ENCODE measurements at places on chromosomes 13 and 19.

- DNase-seq, result no peak
Observed at GRCh38 chr13:68908879-68909278, 1198.7 kb upstream of the ATXN8OS start.

DNA sequence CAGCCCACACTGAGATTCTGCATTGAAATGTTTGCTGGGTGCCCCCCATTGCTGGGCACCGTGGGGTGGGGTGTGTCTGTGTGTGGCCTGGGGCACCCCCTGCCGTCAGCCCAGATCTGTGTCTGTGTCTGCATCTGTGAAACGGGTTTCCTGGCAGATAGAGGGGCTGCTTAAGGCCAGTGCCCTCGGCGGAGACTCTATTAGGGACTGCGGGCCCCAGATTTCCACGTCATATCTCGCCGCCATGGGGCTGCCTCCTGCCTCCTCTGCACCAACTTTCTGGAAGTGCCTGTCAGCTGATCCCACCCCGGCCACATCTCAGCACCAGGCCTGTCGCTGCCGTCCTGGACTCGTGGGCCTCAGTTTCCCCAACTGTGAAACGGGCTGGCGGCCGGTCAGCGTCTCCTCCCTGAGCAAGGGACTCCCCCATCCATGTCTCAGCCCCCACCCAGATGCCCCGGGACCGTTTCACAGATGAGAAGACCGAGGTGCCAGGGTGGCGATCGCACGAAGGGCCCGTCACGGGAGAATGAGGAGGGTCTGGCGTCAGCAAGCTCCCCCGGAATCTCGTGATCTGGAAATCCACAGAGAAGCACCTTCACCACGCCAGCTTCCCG is 21.4 kb downstream of the ARID3A start:
- DNase-seq, result no peak

DNA sequence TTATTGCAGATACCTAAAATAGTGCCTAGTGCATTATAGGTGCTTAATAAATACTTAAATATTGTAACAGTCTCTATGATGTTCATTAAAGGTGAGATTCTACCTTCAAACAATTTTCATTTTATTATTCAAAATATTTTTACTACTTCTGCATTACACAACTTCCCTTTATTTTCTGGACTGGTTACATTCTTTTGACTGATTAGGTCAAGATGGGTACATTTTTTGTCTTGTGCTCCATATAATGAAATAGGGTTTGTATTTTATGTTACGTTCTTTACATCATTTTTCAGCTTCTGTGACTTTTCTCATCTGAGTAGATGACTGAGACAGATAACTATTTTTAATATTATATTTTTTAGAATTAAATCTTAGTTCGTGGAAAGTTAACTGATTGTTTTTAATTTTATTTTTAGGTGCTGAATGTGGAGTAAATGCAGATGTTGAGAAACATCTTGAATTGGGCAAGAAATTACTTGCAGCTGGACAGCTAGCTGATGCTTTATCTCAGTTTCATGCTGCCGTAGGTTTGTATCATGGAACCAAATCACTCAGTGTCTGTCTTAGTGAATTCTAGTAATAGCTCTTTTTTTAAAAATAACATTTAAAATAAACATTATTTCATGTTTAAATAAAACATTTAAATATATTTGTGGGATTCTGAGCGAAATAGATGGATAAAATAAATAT is 32.0 kb downstream of the DNAJC3 start:
- no peak for DNase-seq

DNA sequence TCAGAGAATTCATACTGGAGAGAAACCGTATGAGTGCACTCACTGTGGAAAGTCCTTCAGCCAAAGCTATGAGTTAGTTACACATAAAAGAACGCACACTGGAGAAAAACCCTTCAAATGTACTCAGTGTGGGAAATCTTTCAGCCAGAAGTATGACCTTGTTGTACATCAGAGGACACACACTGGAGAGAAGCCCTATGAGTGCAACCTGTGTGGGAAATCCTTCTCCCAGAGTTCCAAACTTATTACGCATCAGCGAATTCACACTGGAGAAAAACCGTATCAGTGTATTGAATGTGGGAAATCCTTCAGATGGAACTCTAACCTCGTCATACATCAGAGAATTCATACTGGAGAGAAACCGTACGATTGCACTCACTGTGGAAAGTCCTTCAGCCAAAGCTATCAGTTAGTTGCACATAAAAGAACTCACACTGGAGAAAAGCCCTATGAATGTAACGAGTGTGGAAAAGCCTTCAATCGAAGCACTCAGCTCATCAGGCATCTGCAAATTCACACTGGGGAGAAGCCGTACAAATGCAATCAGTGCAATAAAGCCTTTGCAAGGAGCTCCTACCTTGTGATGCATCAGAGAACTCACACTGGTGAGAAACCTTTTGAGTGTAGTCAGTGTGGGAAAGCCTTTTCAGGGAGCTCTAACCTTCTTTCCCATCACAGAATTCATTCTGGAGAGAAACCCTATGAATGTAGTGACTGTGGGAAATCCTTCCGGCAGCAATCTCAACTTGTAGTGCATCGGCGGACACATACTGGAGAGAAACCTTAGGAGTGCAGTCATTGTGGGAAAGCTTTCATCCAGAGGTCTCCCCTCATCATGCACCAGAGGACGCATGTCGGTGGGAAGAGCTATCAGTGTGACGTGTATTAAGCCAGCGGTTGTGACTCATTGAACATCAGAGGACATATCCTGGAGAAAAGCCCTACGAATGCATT is 16.5 kb upstream of the ZNF8 start:
- no peak for DNase-seq

GRCh38 chr13:75226733-75227435 is 255.1 kb downstream of the TBC1D4 start:
- peak; percentile 92 for DNase-seq

DNA sequence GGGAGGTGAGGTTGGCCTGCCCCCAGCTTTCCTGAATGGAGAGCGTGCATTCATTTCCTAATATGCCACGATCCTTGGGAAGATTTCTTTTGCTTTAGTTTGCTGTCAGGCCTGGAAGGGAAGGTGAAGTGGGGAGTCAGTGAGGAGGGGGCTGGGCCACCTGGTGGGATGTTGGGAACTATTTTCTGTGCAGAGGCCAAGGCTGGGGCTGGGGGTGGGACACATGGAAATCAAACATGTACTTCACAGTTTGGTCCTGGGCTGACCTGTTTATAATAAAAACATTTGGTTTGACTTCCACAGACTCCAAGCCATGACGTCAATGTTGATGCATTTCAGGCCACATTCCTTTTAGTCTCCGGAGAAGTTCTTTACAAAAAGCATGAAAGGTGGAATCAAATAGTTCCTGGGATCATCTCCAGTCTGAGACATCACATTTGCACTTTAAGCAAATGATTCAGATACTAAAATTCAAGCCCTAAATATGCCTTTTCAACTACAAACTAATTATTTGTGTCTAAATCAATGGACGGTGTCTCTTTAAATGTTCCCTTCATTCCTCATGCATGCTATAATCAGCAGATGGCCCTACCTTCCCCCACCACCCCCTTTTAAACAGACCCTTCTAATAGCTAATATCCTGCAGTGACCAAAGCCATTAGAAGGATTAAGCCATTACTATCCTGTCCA is 41.5 kb upstream of the MEDAG start:
- DNase-seq, result peak; percentile 41

- no peak for DNase-seq
Observed at GRCh38 chr19:43028866-43029265, 2.6 kb upstream of the PSG11 start.

DNA sequence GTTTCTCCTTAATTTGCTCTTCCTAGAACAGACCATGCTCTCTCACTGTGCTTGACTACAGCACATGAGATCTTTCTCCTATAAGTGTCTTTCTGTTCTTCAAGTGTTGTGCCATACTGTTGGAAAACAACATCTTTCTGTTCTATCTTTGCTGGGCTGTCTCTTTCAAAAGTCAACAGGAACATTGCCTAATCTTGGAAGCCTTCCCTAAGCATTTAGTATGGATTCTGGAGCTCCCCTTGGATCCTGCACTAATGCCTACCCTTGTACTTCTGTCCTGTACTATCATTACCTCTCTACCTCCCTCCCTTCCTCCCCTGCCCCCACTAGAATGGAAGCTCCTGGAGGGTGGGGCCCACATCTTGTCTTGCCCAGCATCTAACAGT is 26.8 kb downstream of the STARD13 start:
- no peak for DNase-seq

- no peak for DNase-seq
Observed at GRCh38 chr13:26910754-26911465, 150.3 kb upstream of the GPR12 start.

GRCh38 chr13:76937281-76937820 is 11.0 kb upstream of the ACOD1 start:
- DNase-seq, result peak; percentile 89

GRCh38 chr19:54158812-54159351 is 639 bp downstream of the LENG1 start:
- DNase-seq, result peak; percentile 46

- no peak for DNase-seq
Observed at GRCh38 chr19:13092158-13092543, 10.5 kb downstream of the LYL1 start.

DNA sequence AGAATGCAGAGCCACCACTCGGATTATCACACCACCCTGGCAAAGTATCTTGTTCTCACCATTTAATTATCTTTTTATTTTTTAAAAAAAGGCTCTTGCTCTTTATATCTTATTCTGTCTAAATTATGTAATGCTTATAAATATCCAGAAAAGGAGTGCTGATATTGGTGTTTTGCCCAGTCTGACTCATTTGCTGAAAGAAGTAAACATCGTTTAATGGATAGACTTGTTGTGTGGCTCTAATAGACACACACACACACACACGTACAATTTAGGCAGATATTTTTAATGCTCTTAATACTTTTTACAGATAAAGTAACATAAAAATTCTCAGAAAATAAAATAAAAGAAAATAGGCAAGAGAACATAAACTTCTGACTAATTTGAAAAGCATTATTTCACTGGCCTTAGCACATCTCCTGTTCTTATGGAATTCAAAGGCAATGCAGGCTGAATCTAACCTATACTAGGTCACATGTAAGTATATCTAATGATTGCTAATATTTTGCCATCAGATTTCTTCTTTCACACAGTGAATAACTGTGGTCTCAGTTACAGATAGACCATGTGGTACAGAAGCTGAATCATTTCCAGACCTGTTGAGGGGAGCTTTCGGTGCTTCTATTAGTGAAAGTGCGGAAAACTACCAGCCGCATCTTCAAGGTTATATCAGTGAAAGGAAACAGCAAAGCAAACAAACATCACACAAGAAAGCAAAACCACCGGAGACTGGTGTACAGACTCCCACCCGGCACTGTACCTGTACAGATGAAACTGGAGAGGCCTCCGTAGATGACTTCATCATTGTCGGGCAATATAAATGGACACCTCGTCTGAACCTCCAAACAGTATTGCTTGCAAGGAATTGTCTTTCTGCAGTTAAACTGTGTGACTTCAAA is 642.1 kb upstream of the ARGLU1 start:
- no peak for DNase-seq

GRCh38 chr13:63351533-63351932 is 1935.9 kb upstream of the PCDH20 start:
- DNase-seq, result no peak

DNA sequence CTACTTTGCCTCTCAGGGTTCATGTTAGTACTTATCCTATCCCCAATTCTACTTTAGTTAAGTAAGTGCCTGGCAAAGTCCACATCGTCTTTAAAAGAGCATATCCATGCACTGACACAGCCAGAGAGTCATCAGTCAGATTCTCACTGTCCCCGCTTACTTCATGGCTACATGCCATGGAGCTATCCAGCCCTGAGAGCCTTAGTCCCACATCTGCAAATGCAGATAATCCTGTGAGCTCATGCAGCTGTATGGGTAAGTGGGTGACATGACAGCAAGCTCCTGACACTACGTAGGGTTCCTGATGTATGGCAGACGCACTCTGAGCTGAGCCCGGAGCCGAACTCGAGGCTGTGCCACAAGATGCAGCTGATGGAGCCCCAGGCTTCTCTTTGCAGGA is 661.5 kb downstream of the LIG4 start:
- DNase-seq, result no peak

DNA sequence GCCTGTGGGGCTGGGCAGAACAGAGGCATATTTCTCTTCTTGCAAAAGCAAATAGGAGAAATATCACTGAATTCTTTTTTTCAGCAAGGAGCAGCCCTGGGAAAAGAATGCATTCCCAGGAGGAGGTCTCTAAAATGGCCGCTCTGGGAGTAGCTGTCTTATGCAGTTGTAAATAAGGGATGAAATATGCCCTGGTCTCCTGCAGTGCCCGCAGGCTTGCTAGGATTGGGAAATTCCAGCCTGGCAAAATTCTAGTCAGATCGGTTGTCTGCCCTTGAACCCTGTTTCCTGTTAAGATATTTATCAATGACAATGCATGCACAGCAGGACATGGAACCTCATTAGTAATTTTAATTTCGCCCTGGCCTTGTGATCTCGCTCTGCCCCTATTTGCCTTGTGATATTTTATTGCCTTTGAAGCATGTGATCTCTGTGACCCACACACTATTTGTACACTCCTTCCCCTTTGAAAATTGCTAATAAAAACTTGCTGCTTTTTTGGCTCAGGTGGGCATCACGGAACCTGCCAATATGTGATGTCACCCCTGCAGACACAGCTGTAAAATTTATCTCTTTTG is 1993.2 kb downstream of the PCDH9 start:
- DNase-seq, result peak; percentile 40

GRCh38 chr13:44870456-44870929 is 118.8 kb downstream of the NUFIP1 start:
- DNase-seq, result no peak

DNA sequence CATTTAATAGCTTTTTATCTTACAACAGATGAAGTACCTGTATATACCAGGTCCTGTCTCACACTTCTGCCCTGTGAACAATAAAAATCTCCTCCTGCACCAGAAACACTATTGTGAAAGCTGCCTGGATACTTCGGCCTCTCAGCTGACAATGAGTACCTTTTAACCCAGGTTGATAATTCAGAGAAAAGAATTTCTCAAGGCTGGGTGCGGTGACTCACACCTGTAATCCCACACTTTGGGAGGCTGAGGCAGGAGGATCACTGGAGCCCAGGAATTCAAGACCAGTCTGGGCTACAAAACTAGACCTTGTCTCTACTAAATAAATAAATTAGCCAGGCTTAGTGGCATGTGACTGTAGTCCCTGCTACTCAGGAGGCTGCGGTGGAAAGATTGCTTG is 65.3 kb upstream of the TM9SF2 start:
- no peak for DNase-seq

GRCh38 chr19:55005684-55006488 is 32.2 kb downstream of the GP6 start:
- peak; percentile 100 for DNase-seq

DNA sequence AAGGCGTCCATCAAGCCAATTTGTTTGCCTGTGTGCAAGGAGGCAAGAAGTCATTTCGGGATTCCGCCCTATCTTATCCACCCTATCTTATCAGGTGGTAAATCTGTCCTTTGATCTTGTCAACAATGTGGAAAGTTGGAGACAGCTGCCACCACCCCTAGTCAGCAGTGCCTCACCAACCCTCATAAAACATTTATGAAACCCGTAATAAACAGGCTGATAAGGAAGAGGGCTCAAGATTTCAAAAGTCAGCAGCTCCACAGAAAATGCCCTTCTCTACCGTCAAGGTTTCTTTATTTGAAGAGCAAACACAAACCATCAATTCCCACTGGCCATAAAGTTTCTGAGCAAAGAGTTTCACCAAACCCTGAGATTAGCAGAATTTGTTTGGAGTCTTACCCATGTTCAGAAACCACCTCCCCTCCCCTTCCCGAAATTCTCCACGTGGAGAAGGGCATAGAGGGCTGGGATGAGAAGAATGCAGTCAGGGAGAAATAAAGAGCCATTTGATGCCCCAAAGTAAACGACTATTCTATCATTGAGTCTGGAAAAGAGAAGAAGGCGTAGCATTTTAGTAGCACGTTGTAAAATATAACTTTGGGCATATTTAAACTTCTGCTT is 196.0 kb upstream of the GPR12 start:
- no peak for DNase-seq
